COLO829 (cell line): ENCODE measurements at places on chromosomes 12 and 14.

GRCh38 chr12:119153477-119154434 lies 25.0 kb upstream of the HSPB8 start:
- DNase-seq: no peak

DNA sequence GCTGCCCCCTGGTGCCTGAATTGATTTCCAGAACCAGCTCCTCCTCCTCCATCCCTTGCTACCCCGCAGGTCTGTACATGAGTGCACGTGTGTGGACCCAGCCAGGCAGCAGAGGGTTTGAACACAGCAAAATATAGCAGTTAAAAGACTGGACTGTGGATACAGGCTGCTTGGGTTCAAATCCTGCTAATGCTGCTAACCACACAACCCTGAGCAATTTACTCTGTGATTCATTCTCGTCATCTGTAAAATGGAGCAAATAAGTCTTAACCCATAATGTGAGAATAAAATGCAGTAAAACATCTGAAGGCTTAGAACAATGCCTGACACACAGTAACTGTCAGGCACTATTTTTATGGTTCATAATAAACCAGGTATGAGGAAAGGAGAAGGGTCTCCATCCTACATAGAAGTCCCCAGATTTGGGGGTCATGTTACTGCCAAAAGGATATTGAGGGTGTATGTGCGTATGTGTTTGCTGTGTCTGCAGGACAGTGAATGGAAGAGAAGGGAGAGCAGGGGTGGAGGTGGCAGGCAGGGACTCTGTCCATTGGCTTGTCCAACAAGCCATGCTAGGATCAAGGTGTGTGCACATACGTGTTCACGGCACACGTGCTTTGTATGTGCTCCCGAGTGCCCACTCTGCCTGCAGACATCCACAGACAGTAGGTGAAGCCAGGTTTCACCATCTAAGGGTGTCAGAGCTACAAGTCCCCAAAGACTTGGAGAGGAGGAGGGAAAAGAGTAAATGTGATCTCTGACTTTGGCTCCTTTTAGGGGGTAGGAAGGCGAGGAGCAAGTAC lies 1.5 kb upstream of the STAT6 start:
- no peak for DNase-seq

GRCh38 chr12:109948368-109948767 lies 47.8 kb downstream of the GIT2 start:
- no peak for DNase-seq

- DNase-seq: no peak
Measured at GRCh38 chr14:62071039-62071438, 308.8 kb downstream of the SNAPC1 start.

DNA sequence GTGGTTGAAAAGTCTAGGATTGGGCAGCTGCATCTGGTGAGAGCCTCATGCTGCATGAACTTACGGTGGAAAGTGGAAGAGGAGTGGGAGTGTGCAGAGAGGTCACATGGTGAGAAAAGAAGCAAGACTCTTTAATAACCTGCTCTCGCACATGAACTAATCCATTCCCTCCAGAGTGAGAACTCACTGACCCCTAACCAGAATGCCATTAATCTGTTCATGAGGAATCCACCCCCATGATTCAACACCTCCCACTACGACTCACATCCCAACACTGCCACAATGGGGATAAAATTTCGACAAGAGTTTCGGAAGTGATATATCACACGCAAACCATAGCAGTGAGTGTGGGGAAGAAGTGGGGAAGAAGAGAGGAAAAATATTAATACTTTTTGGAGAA lies 377.4 kb downstream of the NAV3 start:
- no peak for DNase-seq

- peak; percentile 52 for DNase-seq
Measured at GRCh38 chr14:104977681-104978653, at the start of gene AHNAK2. AHNAK2 (minus strand) TSS chr14:104978374; CDS start chr14:104978237, 137 bp downstream.

DNA sequence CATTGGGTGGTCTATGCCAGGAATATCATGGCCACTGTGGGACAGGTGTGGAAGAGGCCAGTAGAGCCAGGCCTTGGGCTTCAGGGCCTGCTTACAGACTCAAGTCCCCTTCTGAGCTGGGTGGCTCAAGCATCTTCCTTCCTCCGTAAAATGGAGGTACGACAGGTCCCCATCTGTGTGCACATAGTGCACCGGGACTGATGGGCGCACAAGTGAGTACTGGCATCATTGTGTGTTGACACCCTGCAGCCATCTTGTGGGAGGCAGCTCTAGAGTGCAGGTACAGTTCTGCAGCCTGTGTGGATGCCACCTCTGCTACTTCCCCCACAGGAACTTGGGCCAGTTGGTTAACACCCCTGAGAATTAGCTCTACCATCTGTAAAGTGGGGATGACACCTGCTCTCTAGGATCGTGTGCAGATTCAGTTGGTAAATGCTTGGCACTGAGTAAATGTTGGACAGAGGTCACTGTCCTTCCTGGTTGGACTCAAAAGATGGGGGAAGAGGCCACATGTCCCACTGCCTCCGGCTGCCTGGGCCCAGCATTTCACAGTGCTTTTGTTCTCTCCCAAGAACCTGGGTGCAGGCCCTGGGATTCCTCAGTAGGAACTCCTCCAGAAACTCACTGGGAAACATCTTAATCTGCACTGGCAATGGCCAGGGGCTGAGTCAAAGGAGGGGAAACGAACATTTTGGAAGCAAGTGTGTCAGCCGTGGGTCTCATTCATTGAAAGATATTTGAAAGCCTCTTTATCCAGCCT lies 70.6 kb downstream of the C14orf132 start:
- no peak for DNase-seq

DNA sequence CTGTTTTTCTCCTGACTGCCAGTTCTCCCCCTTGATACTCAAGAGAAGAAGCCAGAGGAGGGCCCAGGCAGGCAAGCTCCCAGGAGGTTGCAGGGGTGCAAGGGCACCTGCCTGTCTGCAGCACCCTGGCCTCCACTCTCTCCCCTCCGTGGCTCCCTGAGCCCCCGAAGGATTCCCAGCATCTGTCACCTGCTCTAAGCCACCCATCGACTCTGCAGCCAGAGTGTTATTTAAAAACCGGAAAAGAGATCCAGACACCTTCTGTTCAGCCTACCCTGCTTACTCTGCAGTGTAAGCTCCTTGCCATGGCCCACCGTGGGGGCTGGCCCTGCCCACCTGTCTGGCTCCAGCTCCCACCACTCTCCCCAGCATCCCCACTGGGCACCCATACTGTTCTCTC lies 121.4 kb downstream of the KSR2 start:
- DNase-seq: no peak

- no peak for DNase-seq
Measured at GRCh38 chr12:67048371-67048770, 220.8 kb upstream of the CAND1 start.

DNA sequence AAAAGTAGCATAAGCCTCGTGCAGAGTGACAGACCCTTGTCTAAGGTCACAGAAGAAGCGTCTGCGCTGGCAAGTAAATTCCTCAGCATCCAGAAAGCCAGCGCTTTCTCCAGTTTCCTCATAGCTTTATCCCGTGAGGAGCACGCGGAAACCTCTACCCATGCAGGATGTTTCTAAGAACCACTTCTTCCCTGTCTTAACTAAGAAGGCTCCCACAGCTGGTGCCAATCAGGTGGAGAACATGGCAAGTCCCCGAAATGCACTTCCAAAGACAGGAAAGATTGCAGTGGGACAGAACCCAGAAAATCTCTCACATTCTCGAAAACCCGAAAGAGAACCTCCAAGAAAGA lies 968 bp upstream of the ARID4A start:
- no peak for DNase-seq

- DNase-seq: peak; percentile 56
Measured at GRCh38 chr12:153080-153746, 60.7 kb downstream of the SLC6A12 start.

- no peak for DNase-seq
Measured at GRCh38 chr12:31234053-31234840, 91.7 kb downstream of the SINHCAF start.
